ENCODE measurements at places on chromosomes 7 and 10.

DNA sequence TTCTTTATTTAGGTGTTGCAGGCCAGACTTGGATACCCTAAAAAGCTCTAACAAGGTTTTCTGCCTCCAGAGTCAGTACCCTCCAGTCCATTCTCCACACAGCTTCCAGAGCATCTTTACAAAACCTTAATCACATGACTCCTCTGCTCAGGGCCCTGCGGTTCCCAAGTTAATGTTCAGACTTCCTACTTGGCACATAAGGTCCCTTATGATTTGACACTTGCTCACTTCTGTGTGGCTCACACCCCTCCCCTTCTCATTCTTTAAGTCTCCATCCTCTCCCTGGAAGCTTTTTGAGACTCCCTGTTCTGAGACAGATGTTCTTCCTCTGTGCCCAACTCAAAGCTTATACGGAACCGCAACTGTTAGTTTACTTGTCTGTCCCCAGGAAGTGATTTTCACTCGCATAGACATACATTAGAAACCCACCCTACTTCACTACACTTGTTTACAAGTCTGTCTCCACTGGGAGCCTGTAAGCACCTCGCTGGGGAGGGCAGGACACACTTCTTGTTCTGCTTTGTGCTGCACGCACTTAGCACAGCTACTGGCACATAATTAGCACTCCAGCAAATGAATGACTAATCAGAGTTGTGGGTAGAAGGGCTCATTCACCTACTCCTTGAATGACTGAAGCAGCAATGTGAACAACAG lies 154.3 kb upstream of the LAMB4 start:
- no peak for DNase-seq

- DNase-seq: no peak
Measured at GRCh38 chr10:52463826-52464225, 149.7 kb downstream of the DKK1 start.

- no peak for DNase-seq
Measured at GRCh38 chr10:124688889-124689670, 55.1 kb downstream of the FAM53B start.

- DNase-seq: no peak
Measured at GRCh38 chr10:119222537-119222936, 15.2 kb downstream of the GRK5 start.

DNA sequence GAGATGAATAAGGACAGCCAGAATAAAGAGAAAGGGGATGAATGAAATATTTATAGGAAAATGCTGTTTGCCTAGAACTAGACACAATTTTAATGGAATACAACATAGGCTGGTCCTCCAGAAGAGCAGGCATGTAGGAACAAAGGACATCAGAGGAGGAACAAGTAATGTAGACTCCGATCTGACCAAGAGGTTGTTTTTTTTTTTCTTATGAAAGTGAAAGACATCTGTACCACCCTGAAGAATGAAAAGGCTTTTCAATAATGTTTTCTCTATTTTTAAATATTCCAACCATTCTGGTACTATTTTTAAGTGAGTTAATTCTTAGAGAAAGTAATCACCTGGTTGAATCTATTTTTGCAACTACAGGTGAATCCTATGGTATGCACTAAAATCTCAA lies 136.9 kb upstream of the PTN start:
- DNase-seq: no peak

DNA sequence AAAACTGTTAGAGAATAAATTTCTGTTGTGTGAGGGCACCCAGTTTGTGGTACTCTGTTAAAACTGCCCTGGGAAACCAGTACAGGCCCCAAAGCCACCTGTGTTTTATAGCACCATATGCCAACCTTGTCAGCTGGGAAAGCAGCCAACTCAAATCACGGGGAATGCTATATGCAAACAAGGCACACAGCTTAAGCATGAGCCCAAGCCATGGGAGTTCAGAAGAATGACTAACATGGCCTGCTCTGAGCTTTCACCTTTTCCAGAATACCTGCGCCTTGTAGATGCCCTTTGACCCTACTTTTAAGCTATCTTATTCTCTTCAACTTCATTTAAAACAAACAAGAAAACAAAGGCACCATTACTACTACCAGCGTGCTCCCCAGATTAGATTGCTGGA lies 5.5 kb upstream of the SLC25A13 start:
- no peak for DNase-seq

DNA sequence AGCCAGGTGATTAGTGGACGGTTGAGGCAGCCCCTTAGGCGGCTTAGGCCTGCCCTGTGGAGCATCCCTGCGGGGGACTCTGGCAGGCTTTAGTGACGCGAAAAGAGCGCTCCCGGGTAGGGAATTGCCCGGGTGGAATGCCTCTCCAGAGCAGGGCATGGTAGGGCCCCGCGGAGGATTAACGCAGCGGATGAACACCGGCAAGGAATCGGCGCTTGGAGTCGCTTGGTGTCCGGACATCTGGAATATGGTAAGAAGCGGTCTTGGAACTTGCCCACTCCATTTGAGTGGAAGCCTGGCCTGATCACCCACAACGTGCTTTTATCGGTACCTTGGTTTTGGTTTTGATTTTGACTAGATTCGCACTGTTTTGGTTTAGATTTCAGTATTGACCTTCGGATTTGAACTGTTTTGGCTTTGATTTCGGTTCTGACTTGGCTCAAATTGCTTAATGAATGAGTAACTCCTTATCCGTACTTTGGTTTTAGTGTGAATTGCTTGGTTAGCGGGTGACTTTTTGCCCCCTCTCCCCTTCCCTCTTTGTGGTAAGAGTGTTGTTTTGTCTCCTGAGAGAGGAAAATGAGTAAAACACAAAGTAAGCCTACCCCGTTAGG lies 24.2 kb upstream of the CHST3 start:
- no peak for DNase-seq

DNA sequence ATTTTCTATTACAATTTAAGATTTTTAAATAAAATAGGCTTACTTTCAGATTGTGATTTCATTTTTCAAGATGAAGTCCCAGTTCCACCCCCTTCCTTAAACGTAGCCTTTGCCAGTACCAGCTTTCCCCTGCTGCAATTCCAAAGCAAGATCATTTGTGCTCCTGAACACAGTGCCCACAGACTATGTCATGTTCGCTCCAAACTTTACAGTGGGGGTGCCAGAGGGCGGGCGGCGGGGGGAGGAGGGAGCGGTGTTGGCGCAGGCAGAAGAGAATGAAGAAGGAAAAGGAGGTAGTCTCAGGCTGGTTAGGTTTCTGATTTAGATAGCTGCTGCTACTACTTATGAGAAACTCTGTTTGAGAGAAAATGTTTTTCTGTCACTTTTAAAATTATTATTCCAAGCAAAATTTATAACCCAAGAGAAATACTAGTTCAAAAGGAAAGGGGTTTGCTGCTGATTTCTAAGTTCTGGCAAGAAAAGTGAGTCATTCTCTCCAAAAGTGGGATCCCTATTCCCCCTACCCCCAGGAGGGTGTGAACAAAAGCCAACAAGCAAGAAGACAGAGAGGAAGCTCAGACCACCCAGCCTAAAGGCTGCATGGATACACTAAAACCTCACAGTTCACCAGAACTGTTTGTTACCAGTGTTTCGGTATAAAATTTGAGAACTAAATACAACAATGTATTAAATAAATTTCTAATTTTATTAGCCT lies 109.6 kb downstream of the SRPK2 start:
- no peak for DNase-seq

- no peak for DNase-seq
Measured at GRCh38 chr10:44986670-44987069, 8.1 kb upstream of the DEPP1 start.

GRCh38 chr10:131806646-131807317 lies 94.0 kb upstream of the PPP2R2D start:
- DNase-seq: no peak

DNA sequence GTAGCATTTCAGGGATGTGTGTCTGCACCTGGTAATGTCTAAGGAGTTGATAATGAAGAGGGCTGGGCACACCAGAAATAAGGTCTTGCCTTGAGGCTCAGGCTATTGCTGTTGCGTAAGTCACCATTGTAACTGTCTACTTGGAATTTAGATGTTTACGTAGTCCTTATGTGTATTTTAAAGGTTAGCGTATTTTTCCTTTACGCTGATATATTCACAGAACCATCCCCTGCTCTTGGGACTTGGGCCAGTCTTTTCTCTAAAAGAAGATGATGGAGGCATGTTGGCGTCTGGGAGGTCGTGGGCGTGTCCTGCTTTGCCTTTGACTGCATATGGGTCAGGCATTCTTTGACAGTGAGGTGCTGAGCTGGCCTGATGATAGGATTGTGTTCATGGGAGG lies 14.7 kb downstream of the WDR37 start:
- DNase-seq: no peak

- DNase-seq: no peak
Measured at GRCh38 chr7:91348711-91349110, 84.5 kb downstream of the FZD1 start.

GRCh38 chr7:83613232-83613631 lies 35.7 kb downstream of the SEMA3E start:
- no peak for DNase-seq

DNA sequence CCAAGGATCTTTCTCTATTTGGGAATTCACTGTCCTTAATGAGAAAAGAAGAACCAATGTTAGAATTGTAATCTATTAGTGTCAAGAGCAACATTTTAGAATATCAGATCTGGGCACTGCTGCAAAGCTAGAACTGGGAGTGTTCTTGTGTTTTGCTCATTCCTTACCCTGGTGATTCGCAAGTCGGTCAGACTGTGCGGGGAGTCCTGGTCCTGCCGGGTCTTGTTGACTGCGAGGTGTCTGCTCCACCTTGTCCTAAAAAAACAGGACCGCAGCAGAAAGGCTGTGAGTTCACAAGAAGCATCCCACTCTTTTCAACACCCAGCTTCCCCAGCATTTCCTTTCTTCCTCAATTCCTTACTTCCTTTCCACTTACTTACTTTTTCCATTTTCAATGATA lies 79.0 kb downstream of the GRB10 start:
- DNase-seq: no peak

DNA sequence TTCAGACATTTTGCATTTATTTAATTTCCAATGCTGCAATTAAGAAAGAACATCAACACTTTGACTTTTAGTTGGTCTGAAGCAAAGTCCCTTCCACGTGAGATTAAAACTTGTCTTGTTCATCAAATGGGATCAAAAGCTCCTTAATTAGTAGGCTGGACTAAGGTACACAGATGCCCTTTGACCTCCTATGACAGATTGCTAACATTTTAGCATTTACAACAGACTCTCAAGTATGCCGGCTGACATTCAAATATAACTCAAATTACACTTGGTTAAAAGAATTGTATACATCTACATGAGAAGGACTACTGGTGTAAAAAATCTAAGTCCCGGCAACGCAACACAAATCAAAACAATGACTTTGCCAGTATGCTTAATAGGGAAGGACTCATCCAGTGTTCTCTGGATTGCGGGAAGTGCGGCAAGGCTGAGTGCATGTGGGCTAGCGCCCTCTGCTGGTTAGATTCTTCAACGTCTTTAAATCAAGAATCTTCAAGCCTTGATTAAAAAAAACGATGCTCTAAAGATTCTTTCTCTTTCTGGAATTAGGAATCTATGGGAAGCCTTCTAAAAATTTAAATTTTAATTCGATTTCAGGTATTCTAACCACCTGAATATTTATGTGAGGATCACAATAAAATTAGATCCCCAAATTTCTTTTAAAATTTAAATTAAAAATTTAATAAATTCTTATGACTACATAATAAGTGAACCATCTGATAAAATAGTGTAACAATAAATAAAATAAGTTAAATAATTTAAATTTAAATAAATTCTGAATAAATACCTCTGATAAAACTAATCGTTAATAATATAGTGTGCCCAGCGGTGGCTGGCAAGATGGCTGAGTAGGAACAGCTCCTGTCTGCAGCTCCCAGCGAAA lies 444.7 kb downstream of the DGKB start:
- DNase-seq: peak; percentile 36

GRCh38 chr7:89145801-89146200 lies 350.3 kb upstream of the TEX47 start:
- no peak for DNase-seq

DNA sequence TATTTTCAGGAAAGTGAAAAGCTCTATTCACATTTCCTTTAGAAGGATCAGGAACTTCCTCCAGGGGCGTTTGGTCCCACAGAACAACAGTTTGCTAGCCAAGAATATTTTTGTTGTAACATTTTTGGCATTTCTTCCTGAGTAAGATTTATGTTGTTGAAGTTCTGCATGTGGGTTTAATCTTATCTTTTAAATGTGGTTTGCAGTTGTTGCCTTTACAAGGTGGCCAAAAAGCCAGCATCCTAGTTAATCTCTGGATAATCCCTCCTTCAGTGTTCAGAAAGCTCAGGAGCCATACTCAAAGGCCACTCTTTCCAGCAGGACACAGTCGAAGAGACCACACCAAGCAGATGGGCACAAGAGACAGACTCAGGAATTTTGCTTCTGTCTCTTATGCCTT lies 30.0 kb downstream of the SLC26A4 start:
- DNase-seq: no peak

DNA sequence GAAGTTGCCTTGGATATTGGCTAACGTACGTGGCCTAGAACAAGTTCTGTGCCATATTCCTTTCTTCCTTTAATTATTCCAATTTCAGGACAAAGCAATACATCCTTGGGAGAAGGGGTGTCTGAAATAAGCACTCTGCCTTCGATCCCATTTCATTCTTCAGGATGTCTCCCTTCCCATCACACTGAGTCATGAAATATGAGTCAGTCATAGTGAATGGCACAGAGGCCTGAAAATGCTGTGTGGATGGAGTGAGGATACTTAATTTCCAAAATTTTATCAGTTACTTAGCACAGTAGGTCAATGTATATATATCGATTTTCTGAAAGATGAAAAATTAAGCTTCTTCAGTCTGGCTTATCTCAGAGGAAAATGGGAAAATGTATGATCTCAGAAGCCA lies 19.5 kb downstream of the EVX1 start:
- no peak for DNase-seq

DNA sequence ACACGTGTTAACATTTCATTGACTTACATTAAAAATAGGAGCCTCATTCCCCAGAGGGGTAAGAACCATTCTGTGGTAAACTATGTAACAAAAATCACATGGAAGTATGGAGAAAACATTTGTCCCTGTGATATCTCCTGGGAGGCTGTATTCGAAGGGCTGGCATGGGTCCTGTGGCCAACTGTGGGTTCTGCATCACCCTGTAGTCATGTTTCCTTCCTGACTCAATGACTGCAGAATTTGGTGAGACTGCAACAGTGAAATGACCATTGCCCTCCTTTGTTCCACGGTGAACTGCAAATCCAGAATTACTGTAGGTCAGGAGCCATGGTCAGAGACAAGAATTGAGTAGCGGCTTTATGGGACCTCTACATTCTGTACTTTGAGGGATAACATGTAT lies 3.6 kb upstream of the ZEB1 start:
- no peak for DNase-seq

GRCh38 chr7:105188201-105188600 lies 174.2 kb downstream of the KMT2E start:
- no peak for DNase-seq
